ENCODE measurements at places on chromosomes 3 and 15. TPM values are rescaled to one million over a fixed set of nuclear protein-coding genes. Genes with fewer than 3 reads are reported as not detected.

GRCh38 chr3:28122227-28122626 lies 119.2 kb upstream of the CMC1 start:
- DNase-seq = no peak
- no peak overlapping the region for H3K27ac ChIP-seq
- H3K27me3 ChIP-seq = no peaks in the 10 kb centered on the region

The NANOGP8 gene
- not detected for total RNA-seq

GRCh38 chr15:96243701-96244100 lies 86.8 kb upstream of the NR2F2 start:
- H3K27me3 ChIP-seq = no peaks in the 10 kb centered on the region
- H3K4me1 ChIP-seq = no peaks in the 10 kb centered on the region

The GOLGA8J gene
- total RNA-seq = not detected

DNA sequence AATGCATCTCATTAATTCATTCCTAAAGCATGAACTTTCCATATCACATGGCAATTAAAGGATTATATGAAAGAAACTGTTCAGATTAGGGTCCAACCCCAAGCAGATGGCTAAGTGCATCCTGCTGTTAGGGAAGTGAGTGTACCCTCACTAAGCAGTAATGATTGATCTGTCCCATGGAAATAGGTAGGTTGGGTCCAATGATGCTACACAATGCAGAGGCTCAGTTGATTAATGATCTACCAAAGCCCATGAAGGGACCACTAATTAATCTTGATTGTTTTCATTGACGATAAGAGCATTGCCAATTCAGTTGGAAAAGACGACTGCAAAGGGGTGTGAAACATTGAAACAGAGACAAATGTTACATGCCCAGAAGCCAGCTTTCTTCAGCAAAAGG lies 194.5 kb upstream of the LRTM1 start:
- no peak overlapping the region for H3K4me3 ChIP-seq
- H3K4me1 ChIP-seq = no peaks in the 10 kb centered on the region
- no peaks in the 10 kb centered on the region for H3K36me3 ChIP-seq
- no peaks in the 10 kb centered on the region for H3K27me3 ChIP-seq
- H3K27ac ChIP-seq = no peak overlapping the region
- no peak for DNase-seq

The ROPN1 gene
- not detected for total RNA-seq

The HTD2 gene
- total RNA-seq = 11.4 TPM

DNA sequence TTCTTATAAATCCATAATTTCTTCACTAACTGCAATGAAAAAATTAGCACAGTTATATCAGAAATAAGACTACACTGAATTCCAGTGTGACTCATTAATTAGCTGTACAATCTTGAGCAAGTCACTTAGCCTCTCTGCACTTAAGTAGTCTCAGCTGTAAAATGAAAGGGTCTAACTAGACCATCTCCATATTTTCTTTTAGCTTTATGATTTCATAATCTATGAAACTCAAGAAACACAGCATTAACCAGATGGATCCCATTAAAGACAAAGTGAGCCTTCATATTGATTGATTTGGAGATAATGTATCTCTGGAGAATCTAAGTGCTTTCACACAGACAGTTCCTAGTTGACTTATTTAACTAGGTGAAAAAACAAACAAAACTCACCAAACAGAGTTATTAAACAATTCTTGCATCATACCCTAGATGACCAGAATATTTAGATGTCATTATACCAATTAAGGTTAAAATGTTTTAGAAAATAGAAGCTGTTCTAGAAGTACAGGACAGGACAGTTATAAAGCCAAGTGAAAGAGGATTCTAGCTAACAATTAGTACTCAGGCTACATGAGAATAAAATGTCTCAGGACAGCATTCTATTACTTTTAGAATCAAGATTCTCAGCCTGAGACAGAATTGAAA lies 11.2 kb downstream of the CSNK1G1 start:
- peaks cover 45% of the 10 kb centered on the region for H3K36me3 ChIP-seq
- no peak overlapping the region for H3K4me3 ChIP-seq
- H3K27me3 ChIP-seq = no peaks in the 10 kb centered on the region

The AHSG gene
- total RNA-seq = not detected

Measured in activated B cell treated with CpG ODN at 0.5 μM for 24 hours (primary cell).